ENCODE measurements at places on chromosomes 1 and 21.
A peak's percentile ranks its signal among the peaks of the same experiment; 100 is the strongest.

- DNase-seq, result no peak
Measured at GRCh38 chr1:61120246-61120840, 38.0 kb downstream of the NFIA start.

DNA sequence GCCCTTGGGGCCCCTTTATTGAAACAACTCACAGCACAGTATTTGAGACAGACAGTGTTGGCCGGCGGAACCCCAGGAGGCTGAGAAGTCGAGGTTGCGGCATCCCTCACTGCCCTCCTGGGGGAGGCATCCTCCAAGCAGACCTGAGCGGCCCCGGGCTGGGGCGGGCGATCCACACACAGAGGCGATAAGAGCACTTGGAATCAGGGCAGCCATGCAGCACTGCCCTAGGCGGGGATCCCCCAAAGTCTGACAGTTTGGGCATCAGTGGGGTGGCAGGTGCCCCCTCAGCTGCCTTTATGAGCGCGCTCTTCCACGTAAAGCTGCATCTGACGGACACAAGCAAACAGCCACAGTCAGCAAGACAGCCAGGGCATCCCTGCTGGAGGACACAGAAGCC lies 6.5 kb downstream of the MAD2L2 start:
- DNase-seq, result no peak

DNA sequence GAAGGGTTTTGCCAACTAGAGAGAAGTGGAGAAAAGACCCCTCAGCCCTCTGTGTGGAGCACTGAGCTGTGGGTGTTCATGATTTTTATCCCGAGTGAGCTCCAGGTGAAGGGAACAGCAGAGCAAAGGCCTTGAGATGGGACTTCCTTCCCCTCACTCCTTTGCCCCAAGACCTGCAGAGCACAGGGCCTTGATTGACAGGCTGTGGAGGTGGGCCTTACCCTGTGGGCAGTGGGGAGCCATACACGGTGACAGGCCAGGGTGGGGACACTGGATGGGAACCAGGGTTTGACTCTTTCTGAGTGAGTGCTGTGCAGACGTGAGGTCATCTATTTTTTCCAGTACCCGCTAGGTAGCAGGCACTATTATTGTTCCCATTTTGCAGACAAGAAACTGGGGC lies 10.5 kb downstream of the KCNQ4 start:
- no peak for DNase-seq

GRCh38 chr1:55081905-55082296 lies 42.6 kb downstream of the PCSK9 start:
- DNase-seq, result no peak

GRCh38 chr1:87115317-87115890 lies 201.0 kb downstream of the HS2ST1 start:
- DNase-seq, result peak; percentile 85
